ENCODE measurements at places on chromosomes 6 and 20.

- DNase-seq, result no peak
Observed at GRCh38 chr20:23915844-23916243, 36.3 kb upstream of the CST5 start.

- no peak for DNase-seq
Observed at GRCh38 chr20:41108531-41108930, 28.8 kb upstream of the PLCG1 start.

- no peak for DNase-seq
Observed at GRCh38 chr20:663315-664090, 10.5 kb upstream of the SRXN1 start.

GRCh38 chr6:158029668-158030230, 48.1 kb downstream of the SYNJ2 start:
- DNase-seq, result no peak

All from stimulated activated CD8-positive, alpha-beta memory T cell treated with anti-CD3 and anti-CD28 coated beads, Interleukin-15, amount 100 ng/mL, for 24 hours (primary cell).